Globus pallidus (tissue), 1 donor: ENCODE measurements at places on chromosomes 16 and 17.

DNA sequence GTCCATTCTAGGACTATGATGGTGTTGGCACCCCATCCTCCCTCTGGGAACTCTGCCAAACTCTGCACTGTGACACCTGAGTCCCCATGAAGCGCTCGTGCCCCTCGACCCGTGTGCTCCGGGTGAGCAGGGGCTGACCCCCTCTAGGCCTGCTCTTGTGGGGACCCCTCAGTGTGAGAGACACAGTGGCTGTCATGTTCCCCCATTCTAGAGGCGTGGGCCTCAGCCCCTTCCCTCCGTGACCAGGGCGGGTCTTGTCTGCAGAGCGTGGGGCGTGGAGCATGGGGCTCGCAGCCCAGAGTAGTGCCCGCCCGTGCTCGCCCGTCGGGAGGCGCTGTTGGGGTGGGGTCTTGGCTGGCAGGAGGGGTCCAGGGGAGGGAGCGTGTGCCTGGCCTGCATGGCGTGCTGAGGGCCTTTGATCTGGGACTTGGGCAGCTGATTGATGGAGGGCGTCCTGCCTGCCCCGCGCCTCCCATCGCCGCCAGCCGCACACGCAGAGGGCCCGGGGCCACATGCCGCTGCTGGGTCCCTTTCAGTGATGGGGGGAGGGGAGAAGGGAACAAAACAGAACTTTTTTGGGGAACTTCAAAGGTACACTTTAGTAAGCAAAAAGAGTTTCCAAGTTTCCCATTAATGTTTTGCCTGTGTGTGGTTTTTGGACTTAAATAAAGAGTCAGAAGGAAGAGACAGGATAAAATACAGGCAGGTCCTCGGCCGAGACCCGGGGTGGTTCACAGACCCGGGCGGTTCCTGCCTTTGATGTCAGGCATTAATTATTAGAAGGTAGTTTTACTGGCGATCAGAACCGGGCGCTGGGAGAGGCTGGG lies 22.5 kb downstream of the CENPX start:
- no peak for DNase-seq

DNA sequence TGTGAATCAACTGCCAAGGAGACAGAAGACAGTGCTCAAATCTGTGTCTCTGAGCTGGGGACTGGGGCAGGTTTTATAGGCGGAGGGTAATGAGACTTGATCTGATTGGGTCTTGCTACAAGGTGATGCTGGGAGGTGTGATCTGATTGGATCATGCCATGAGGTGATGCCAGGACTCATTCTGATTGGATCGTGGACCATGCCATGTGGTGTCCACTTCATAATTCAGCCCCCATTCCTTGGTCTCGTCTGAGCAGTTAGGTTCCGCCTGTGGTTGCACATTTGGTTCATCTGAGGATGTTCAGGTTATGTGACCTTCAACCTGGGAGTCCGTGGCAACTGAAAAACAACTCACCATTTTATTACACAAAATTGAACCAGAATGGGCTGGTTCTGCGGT lies 41.0 kb downstream of the OTOA start:
- no peak for DNase-seq

DNA sequence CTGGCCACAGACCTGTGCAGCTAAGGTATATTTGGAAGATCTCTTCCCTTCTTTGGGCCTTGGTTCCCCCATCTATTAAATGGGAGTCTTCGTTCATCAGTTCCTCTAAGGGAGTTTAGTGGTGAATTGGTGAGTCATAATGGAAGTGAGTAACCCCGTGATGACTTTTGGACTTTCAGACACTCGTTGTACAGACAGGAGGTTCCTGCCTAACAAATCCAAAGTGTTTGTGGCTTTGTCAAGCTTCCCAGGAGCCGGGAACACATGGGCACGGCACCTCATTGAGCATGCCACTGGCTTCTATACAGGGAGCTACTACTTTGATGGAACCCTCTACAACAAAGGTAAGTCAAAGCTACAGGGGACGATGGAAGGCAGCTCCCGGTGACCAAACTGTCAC lies 40.4 kb downstream of the WSCD1 start:
- no peak for DNase-seq

DNA sequence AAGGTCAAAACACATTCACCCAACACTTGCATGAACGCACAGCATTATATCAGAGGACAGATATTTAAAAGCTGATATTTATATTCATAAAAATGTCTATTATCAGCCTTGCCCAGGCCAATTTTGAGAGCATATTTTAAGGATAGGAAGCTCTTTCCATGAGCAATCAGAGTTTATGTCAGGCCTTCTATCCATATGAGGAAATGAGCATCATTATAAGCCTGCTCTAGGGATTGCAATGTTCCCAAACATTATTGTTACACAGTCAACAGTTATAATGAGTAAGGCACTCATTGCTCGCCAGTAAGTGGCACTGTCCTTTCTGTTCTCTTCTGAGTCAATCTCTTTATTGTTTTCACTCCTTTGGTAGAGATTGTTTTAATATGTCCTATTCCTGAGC lies 37.7 kb upstream of the DYNLRB2 start:
- DNase-seq, result no peak

- no peak for DNase-seq
These were observed 432 bp downstream of the ZNF276 start for GRCh38 chr16:89721546-89722391.
